ENCODE measurements at places on chromosomes 4 and X.

DNA sequence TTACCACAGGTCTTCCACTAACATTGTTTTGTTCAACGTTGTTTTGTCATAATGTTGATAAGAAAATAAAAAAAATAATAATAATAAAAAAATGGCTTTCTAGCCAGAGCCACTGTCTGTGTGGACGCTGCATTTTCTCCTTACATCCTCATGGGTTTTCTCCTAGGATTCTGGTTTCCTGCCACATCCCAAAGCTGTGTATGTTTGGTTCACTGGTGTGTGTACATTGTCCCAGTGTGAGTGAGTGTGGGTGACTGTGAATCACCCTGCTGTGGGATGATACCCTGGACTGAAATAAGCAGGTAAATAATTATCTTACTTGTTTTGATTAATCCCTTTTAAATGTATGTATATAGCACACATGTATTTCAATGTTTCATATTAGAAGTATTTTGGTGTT lies 2154.4 kb upstream of the AGA start:
- no peaks in the 10 kb centered on the region for H3K4me1 ChIP-seq
- no peak for DNase-seq
- no peaks in the 10 kb centered on the region for H3K36me3 ChIP-seq
- H3K27me3 ChIP-seq = no peaks in the 10 kb centered on the region

DNA sequence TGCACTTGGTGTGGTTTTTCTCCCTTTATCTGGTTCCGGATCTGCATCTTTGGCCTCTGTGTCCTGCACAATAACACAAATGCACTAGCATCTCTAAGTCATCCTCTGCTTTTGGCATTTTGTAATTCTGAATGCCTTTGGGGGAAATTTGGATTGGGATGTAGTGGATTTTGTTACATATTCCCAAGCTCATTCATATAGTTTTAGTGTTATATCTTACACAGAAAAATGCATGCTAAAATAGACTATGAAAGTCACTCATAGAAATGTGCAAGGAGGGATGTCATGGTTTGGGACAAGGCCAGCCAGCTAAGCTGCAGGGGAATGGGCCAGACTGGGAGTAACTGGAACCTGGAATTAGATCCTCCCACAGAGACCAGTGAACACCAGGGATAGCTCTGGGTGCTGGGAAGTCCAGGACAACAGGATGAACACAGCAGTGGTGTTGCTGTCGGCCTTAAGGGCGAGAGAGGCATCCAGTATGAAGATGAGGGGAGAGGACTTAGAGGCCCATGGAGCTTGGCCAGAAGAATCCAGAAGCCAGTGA lies 20.1 kb downstream of the ENPP6 start:
- no peaks in the 10 kb centered on the region for H3K4me1 ChIP-seq
- no peak for DNase-seq
- no peaks in the 10 kb centered on the region for H3K27me3 ChIP-seq
- no peaks in the 10 kb centered on the region for H3K36me3 ChIP-seq
- no peak overlapping the region for H3K4me3 ChIP-seq

DNA sequence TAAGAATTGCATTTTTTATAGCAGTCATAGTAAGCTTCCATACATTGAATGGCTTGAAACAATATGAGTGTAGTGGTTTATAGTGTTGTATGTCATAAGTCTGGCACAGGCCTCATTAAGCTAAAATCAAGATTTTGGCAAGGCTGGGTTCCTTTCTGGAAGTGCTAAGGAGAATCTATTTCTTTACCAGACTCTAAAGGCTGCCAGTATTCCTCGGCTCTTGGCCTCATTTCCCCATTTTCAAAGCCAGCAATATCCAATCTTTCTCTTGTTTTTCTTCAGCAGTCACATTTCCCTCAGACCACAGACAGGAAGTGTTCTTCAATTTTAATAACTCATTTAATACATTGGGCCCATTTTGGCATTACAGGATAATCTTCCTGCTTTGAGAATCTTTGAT lies 1155.5 kb upstream of the PABPC4L start:
- no peak overlapping the region for H3K4me3 ChIP-seq
- no peaks in the 10 kb centered on the region for H3K27me3 ChIP-seq
- DNase-seq = no peak
- H3K36me3 ChIP-seq = no peaks in the 10 kb centered on the region
- no peak overlapping the region for H3K27ac ChIP-seq

GRCh38 chr4:65880594-65880993 lies 210.3 kb upstream of the EPHA5 start:
- H3K4me1 ChIP-seq = no peaks in the 10 kb centered on the region
- DNase-seq = no peak
- no peak overlapping the region for H3K4me3 ChIP-seq
- no peaks in the 10 kb centered on the region for H3K36me3 ChIP-seq

GRCh38 chrX:41025926-41026701 lies 59.1 kb upstream of the USP9X start:
- H3K4me1 ChIP-seq = no peaks in the 10 kb centered on the region
- no peak for DNase-seq
- no peak overlapping the region for H3K27ac ChIP-seq
- no peaks in the 10 kb centered on the region for H3K36me3 ChIP-seq

DNA sequence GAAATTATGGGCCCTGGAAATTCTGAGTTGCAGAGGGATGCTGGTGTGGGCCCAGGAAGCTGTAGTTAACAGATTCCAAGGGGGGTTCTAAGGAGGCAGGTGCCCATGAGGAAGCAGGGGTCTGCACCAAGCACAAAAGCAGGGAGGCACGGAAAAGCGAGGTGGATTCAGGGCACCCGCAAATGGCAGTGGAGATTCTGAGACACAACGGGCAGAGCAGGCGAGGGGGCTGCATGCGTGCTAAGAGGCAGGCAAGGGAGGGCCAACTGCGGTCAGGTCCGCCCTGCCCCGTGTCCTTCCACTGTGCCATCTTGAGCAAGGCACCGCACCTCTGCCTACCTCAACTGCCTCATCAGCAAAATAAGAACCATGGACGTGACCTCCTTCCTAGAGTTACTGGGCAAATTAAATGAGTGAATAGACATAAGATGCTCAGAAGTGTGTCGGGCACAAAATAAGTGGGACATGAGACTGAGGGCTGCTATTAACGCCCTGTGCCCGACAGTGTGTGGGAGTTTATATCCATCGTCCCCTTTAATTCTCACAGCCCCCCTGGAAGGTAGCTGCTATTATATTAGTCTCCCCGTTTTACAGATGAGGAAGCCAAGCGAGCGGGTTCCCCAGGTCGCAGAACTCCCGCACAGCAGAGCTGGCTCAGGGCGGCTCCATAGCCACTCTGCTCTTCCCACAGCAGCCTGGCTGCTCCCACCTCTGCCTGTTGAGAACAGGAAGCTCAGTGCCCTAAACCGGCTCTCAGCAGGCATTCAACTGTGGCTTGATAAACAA lies 67.6 kb downstream of the PPP2R2C start:
- no peaks in the 10 kb centered on the region for H3K4me1 ChIP-seq
- DNase-seq = no peak
- no peak overlapping the region for H3K4me3 ChIP-seq
- no peaks in the 10 kb centered on the region for H3K36me3 ChIP-seq
- H3K27me3 ChIP-seq = peaks cover 69% of the 10 kb centered on the region

GRCh38 chr4:100497791-100498190 lies 20.0 kb downstream of the EMCN start:
- H3K4me3 ChIP-seq = no peak overlapping the region
- H3K27me3 ChIP-seq = no peaks in the 10 kb centered on the region
- DNase-seq = no peak
- no peaks in the 10 kb centered on the region for H3K36me3 ChIP-seq

DNA sequence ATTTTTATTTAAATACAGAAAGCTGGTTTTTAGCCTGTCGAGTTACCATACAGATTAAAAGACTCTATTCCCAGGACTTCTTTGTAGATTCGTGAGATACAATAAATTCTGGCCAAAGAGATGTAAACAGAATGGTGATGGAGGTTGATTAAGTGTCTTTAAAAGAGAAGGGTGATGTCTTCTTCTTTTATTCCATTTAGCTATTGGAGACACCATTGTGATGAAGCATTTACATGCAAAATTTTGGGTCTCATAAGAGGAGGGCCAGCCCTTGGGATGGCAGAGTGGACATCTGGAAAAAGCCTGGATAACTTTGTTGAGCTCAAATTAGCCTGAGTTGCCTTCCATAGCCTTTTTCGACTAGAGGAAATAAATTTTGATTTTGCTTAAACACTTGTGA lies 21.6 kb upstream of the PCDH10 start:
- H3K4me3 ChIP-seq = no peak overlapping the region
- no peaks in the 10 kb centered on the region for H3K36me3 ChIP-seq
- no peaks in the 10 kb centered on the region for H3K27me3 ChIP-seq
- no peaks in the 10 kb centered on the region for H3K4me1 ChIP-seq

GRCh38 chr4:107862658-107863057 lies 37.9 kb downstream of the SGMS2 start:
- H3K27me3 ChIP-seq = no peaks in the 10 kb centered on the region
- H3K4me3 ChIP-seq = no peak overlapping the region
- DNase-seq = no peak
- no peak overlapping the region for H3K27ac ChIP-seq
- no peaks in the 10 kb centered on the region for H3K36me3 ChIP-seq

DNA sequence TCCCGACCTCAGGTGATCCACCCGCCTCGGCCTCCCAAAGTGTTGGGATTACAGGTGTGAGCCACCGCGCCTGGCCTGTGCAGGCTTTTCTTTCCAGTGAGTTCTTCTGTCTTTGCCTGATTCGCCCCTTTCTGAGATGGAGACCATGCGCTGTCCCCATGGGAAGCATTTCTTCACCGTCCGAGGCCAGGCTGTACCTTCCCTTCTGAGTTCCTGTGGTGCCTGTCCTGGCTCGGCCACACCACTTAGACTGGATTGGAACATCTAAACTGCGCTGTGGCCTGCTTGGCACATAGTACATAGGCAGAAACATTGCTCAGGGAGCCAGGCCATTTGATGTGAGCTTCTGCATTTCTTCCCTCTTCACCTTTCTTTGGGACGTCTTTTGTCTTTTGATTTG lies 23.7 kb downstream of the FAM193A start:
- H3K27me3 ChIP-seq = no peaks in the 10 kb centered on the region
- peaks cover 29% of the 10 kb centered on the region for H3K4me1 ChIP-seq
- no peak overlapping the region for H3K27ac ChIP-seq
- H3K4me3 ChIP-seq = no peak overlapping the region
- H3K36me3 ChIP-seq = no peaks in the 10 kb centered on the region

DNA sequence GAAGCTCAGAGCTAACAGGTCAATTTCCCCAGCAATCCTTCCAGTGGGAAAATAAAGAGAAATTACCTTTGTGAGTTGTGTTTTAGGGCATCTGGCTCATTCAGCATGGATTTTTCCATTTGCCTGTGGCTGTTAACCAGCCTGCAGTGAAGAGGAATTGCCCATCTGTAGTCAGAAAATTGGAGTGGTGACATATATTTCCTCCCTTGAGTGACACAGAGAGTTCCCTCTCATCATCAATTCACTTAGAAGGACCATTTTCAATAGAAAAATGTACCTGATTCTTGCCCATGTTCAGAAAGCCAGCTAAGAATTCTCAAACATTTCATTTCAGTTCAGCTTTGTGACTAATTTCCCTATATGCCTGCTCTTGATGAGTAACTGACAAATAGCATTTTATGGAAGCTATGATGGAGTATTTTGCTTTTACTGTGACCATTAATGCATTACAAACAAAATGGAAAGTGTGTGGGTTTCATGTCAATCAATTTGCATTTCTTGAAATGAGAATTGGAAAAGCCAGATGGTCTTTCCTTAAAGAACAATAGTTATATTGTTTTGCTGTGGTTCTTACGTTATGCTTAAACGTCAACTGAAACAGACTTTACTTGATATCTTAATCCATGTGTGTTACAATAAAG lies 155.8 kb downstream of the NWD2 start:
- no peaks in the 10 kb centered on the region for H3K36me3 ChIP-seq
- H3K4me1 ChIP-seq = no peaks in the 10 kb centered on the region
- no peak overlapping the region for H3K27ac ChIP-seq
- H3K4me3 ChIP-seq = no peak overlapping the region
- no peak for DNase-seq

DNA sequence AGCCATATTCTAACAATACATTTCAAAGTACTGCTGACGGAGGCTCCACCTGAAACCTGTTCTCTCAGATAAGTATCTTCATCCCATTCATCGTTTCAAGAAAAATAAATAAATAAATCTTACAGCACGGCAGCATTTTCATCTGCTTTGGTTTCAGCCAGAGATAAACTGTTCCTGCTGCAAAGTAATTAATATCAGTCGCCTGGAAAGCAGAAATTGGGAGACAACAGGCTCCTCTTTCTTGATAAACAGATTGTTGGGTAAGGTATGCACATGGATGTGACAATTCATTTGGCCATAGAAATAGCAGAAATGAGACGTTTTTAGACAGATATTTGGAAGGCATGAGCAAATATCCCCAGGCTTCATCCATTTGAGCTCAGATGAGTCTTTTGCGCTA lies 110.4 kb downstream of the PPARGC1A start:
- H3K27me3 ChIP-seq = no peaks in the 10 kb centered on the region
- H3K4me1 ChIP-seq = no peaks in the 10 kb centered on the region
- no peak overlapping the region for H3K27ac ChIP-seq
- H3K4me3 ChIP-seq = no peak overlapping the region

DNA sequence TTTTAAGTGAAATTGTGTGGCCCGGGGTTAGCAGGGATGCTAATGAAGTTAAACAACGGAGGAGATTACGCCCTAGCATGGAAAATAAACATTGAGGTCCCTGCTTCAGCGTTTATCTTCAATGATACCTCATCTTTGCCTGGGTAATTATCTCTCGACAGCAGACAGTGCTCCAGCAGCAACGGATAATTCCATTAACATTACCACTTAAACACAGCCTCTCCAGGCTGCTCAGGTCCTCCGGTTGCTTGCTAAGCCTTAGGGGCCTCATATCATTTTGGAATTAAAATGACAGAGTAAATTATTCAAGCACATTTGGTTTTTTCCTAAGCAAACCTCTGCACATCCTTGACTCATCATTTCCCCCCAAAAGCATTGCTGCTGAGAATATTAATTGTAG lies 281.5 kb upstream of the KLF3 start:
- H3K27me3 ChIP-seq = no peaks in the 10 kb centered on the region
- no peaks in the 10 kb centered on the region for H3K4me1 ChIP-seq
- H3K36me3 ChIP-seq = no peaks in the 10 kb centered on the region
- H3K4me3 ChIP-seq = no peak overlapping the region
- DNase-seq = no peak

DNA sequence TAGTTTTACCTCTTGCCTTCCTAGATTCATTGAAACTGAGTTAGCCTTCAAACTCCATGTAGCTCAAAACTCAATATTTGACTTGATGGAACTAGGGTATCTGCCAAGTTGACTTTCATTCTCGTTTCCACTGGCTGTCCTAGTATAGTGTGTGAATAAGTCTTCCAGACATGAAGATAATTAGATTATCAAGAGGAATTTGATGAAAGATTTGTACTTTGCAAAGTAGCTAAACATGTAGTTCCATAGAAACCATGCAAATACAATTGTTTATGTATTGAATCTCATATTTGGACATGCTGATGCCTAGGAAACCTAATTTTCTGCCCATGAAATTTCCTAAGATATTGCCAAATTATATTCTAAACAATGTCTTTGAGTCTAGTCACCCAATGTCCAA lies 297.5 kb downstream of the ARHGAP24 start:
- H3K27ac ChIP-seq = no peak overlapping the region
- no peak for DNase-seq
- H3K4me1 ChIP-seq = peaks cover 23% of the 10 kb centered on the region
- H3K36me3 ChIP-seq = no peaks in the 10 kb centered on the region
- no peaks in the 10 kb centered on the region for H3K27me3 ChIP-seq
